NCI-H2171 treated with DMSO at 0.1 percent for 48 hours (cell line): ENCODE measurements at places on chromosomes 5 and 9.

DNA sequence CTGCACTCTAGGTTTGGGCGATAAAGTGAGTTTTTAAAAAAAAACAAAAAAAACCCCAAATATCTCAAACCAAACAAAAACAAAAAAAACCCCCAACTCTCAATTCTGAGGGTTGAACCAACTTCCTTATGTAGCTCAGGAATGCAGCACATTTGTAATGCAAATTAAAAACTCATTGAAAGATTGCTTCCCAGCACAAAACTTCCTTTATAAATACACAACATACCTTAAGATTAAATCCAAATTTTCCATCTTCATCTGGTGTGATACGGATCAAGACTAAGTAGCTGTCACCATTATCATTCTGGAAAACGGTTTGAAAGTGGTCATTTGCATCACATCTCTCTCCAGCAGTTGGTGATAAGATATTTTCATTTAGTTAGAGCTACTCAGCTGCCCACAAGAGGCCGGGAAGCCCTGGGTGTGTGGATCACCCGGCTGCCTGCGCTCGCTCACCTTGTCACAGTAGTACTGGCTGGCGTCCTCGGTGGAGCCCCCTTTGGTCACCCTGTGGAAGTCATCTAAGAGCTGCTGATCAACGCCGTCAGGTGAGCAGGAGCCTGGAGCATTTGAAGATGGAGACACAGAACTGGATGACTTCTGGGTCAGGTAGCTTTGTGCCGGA, 88.2 kb downstream of the PTPN3 start:
- DNase-seq, result no peak

DNA sequence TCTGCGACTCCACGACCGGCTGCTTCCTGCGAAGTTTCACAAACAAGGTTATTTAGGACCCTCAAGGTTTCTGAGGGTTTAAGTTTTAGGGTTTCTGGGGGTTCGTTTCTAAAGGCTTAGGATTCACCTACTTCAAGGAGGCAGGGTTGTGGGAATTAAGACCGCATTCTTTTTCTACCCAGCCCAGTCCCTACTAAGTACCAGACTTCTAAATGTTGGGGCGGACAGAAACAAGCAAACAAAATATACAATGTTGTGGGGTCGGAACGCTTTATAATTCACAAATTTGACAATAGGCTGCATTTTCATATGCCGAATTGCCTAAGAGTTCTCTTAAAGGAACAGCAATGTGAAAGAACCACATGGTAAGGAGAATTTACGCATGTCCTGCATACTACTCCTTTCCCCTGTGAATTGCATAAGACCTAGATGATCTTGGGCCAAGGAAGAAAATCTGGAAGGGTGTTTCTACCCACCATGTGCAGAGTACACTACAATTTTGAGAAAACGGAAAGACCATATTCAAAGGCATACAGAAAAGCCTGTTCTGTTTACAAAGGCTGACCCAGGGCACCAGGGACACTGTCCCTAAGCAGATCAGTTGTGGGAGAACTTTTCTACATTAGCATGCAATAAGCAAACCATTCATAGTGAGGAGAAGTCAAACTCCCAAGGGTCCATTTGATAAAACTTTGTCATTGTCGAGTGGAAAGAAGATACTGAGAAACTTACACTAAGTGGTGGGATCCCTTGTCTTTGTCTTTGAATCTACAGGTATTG, 457.3 kb downstream of the RAB3C start:
- DNase-seq, result no peak

GRCh38 chr9:108258640-108259039, 597.1 kb downstream of the ACTL7B start:
- DNase-seq, result no peak

DNA sequence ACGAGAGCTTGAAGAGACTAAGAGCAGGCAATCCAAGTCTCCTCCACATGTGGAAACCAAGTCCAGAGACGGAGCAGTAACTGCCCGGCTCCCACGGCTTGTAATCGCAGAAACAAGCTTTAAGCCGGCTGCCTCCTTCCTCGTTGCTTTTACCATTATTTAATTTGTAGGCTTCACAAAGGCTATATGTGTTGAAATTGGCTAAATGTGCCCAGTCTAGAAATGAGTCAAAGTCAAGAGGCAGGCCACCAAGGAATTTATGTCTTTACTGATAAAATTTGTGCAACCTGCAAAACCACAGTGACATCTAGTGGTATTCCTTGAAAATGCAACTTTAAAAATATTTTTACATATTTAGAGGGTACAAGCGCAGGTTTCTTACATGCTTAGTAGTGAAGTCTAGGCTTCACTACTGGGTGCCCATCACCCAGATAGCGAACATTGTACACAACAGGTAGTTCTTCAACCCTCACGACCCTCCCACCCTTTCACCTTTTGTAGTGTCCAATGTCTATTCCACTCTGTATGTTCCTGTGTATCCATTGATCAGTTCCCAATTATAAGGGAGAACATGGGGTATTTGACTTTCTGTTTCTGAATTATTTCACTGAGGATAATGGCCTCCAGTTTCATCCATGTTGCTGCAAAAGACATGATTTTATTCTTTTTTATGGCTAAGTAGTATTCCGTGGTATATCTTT, 33.5 kb upstream of the EBF1 start:
- DNase-seq, result peak; percentile 37

DNA sequence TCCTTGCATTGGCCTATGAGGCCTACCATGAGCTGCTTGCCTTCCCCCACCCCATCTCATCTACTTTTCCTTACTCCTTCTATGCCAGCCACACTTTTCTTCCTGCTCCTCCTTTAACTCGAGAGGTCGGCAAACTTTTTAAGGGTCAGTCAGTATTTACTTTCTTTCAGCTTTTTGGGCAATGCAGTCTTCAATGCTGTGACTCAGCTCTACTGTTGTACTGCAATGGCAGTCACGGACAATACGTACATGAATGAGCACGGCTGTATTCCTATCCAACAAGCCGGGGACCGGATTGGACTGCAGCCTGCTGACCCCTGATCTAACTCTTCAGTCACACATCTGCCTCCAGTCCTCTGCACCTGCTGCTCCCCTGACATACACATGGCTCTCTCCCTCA, 602 bp upstream of the ACTL7A start:
- no peak for DNase-seq

DNA sequence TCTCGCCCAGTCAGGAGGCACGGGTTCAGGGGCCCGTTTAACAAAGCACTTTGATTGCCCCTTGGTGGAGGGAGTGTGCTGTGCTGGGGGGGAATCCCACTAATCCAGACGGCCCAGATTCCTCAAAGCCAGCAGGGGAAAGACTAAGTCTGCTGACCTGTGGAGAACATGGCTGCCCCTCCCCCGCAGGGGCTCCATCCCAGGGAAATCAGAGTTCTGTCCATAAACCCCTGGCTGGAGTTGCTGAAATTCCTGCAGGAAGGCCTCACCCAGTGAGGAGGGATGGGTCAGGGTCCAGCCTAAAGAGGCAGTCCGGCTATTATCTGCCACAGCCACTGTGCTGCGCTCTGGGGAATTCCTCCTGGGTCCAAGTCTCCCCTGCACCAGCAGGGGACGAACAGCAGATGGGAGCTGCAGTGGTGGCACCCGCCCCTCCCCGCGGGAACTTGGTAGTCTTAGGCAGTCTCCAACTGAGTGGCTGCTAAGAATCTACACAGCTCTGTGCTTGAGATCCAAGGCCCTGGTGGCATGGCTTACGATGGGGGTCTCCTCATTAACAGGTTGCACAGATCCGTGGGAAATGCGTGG, 174.0 kb upstream of the DAB2 start:
- DNase-seq, result no peak

DNA sequence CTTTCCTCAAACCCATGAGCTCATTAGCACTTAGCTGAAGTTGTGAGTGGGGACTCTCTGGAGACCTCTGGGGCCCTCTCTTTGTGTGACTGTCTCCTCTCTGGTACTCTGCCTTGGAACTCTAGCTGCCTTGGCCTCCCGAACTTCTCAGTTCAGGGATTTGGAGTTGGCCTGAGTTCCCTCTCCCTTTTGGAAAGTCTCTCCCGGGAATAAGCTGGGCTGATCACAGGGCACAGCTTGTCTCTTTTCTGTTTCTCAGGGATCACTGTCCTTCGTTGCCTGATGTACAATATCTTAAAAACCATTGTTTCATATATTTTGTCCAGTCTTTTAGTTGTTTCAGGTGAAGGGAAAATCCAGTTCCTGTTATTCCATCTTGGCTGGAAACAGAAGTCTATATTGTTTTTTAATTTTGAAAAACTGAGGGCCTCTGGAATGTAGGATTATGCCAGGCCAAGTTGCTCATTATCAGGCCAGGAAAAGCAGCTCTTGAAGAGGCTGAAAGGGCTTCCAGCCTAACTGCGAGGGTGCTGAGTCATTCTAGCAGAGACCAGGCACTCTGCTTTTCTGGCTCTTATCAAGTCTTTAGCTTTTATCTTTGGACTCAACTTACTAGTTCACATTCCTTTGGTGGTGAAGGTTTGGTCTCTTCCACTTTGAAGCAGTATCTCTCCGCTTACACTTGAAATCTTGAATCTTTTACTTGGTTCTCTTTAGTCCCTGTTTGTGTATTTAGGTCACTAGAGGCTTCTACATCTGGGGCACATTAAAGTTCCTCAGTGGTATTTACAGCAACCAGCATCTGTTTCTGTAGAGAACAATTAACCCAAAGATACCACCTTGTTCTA, 8.4 kb upstream of the RGS3 start:
- DNase-seq, result no peak

- DNase-seq, result peak; percentile 10
These were observed at the start of gene P4HA2 for GRCh38 chr5:132227485-132228240. P4HA2 (minus strand) TSS chr5:132227853; CDS start chr5:132218626, 9,227 bp downstream.
